ENCODE measurements at places on chromosomes 2 and 18. TPM values are rescaled to one million over a fixed set of nuclear protein-coding genes. Genes with fewer than 3 reads are reported as not detected.

- no peak for DNase-seq
Observed at GRCh38 chr2:30113617-30114293, 33.1 kb upstream of the YPEL5 start.

FLACC1 gene
- 0.74 TPM for total RNA-seq

GRCh38 chr2:33321236-33321771 lies 155.1 kb upstream of the RASGRP3 start:
- DNase-seq = no peak

PRKAG3 gene
- not detected for total RNA-seq

DNA sequence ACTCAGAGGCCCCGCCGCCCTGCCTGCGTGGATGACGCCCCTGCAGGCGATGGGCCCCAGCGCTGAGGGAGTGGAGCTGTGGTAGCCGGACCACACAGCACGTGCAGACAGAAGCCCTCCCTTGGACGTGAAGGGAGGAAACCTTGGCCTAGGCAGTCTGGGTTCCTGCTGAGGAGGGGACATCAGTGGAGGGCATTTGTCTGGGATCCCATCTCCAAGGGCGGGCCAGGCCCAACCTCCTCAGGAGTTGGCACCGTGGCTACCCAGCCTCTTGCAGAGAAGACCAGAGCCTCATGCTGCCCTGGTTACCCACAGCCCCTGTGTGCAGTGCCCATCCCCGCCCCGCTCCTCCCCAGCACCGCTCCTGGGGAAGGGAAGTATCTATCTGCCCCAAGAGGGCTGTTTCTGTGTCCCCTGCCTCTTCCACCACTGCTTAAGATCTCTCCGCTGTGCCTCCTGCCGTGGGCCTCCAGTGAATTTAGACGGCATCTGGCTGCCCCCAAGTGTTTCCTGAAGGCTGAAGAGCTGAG lies 241.8 kb downstream of the KLHL29 start:
- no peak for DNase-seq

DNA sequence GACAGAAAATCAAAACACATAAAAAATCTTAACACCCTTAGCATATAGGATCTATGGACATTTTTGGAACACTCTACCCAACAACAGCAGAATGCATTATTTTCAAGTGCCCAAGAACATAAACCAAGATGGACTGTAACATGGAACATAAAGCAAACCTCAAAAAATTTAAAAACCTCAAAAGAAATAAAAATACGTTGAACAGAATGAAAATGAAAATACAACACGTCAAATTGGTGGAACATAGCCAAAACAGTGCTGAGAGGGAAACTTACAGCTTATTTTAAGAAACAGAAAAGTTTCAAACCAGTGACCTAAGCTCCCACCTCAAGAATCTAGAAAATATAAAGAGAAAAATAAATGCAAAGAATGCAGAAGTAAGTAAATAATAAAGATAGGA lies 58.3 kb upstream of the BCL2L11 start:
- no peak for DNase-seq

CD226 gene
- 6.4 TPM for total RNA-seq

- DNase-seq = no peak
Observed at GRCh38 chr2:152440049-152440448, 105.1 kb downstream of the FMNL2 start.

- no peak for DNase-seq
Observed at GRCh38 chr2:177153805-177154204, 58.8 kb upstream of the HNRNPA3 start.

DNA sequence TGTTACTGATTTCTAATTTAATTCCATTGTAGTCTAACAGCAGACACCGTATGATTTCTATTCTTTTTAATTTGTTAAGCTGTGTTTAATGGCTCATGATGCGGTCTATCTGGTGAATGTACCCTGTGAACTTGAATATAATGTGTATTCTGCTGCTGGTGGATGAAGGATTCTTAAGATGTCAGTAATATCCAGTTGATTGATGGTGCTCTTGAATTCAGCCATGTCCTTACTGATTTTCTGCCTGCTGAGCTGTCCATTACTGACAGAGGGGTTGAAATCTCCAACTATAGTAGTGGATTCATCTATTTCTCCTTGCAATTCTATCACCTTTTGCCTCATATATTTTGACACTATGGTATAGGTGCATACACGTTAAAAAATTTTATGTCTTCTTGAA lies 373.3 kb upstream of the RAB12 start:
- DNase-seq = no peak

- DNase-seq = no peak
Observed at GRCh38 chr2:204108330-204108751, 171.8 kb downstream of the ICOS start.

- DNase-seq = no peak
Observed at GRCh38 chr18:14781671-14782070, 33.7 kb downstream of the ANKRD30B start.

DNA sequence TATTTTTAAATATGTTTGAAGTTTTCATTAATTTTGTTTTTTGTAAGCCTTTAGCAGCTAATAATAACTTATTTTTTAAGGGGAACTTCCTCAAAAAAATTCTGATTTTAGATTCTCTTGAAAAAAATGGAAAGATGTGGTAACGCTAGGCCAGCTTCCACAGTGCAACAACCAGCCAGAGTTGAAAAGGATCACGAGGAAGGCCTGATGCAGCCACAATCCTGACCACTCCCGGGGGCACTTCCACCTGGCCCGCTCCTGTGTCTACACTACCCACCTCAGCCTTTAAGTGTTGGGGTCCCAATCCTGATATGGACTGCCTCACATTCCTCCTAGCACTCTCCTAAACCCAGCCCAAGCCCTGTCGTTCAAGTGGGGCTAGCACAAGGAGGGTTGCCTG lies 101.1 kb downstream of the TMEM17 start:
- DNase-seq = no peak

IL1R2 gene
- total RNA-seq = 63.3 TPM

DNA sequence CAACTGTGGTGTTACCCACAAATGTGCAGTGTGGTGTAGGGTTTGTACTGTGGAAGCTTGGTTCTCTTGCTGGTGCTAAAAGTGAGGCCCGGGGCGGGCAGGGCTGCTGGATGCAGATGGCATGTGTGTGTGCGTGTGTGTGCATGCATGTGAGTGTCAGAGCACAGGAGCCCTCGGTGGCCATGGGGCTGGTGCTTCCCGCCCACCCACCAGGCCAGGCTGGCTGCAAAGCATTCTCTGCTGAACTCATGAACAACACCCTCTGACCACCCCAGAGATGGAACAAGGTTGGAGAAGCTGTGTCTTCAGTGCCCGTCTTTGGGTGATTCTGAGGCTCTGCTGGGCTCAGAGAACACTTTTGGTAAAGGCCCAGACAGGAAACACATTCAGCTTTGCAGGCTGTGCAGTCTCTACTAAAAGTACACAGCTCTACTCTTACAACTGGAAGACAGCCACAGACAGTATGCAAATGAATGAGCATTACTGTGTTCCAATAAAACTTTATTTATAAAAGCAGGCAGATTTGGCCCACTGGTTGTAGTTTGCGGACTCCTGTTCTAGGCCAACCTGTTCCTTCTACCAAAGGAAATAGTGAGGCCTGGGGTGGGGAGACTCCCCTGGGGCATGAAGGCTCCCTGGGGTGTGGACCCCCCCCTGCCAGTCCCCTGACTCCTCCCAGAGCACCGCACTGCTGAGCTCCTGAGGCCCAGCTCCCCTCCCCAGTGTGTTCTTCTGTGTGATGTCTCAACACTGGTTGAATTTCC lies 225.3 kb upstream of the HDAC4 start:
- DNase-seq = no peak

DNA sequence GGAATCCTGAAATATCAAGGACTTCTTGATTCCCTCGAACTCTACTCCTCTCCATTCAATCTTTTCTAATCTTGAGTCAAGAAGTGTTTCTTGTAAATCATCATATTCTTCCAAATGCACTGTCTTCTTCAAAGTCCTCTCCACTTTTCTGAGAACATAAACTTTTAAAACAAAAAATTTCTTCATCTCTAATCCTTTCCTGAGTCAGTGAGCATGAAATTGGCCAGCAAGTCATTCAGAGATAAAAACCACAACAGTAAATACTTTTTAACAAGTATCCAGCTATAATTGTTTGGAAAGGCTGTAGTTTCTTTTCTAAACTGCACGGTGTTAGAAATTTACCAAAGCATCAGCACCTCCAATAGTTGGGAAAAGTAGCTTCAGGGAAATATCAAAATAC lies 312.6 kb upstream of the GALNT5 start:
- no peak for DNase-seq

BMP10 gene
- not detected for total RNA-seq

PLEK gene
- 4.4 TPM for total RNA-seq
